ENCODE measurements at places on chromosomes 3 and 15.

DNA sequence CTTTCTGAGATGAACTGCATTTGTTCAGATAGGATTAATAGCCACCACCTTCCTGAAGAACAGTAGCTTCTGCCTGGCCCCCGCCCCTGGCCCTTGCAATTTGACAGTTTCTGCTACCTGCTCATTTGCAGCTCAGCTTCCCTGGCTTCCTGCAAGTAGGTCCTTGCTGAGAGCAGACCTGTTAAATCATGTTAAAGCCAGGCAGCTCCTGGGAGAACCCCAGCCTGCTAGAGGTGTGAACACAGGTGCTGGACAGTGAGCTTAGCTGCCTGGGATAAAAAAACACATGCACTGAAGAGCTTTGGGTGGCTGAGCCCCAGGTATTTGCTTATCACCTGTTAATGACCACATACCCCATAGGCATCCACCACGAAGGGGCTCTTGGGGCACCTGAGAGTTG is 143.4 kb downstream of the PTPRG start:
- no peak for DNase-seq

DNA sequence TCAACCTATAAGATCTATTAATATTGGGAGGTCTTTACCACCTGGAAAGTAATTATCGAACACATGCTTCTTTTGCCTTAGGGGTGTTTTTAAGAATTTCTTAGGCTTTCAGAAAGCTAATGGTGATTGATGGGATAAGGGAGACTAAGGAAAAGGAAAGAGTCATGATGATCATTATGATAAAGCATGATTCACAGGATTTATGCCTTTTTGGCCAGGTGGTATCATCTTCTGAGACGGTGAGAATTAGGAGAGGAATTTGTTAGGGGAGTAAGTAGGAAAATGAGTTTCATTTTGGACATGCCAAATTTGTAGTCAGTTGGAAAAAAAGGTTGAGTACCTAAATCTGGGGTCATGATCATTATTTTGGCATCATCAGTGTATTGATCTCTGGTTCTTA is 8.9 kb downstream of the ARMC8 start:
- DNase-seq: no peak

GRCh38 chr3:31967592-31967991 is 13.5 kb downstream of the OSBPL10 start:
- DNase-seq: no peak

- DNase-seq: no peak
Observed at GRCh38 chr15:100879464-100880138, at the start of gene ALDH1A3. Gene ALDH1A3 (plus strand): TSS chr15:100879831. CDS start chr15:100879908, 77 bp downstream.

- DNase-seq: no peak
Observed at GRCh38 chr3:35639254-35640186, at the start of gene ARPP21. Gene ARPP21 (plus strand): TSS chr3:35639525. CDS start chr3:35681752, 42,227 bp downstream.

DNA sequence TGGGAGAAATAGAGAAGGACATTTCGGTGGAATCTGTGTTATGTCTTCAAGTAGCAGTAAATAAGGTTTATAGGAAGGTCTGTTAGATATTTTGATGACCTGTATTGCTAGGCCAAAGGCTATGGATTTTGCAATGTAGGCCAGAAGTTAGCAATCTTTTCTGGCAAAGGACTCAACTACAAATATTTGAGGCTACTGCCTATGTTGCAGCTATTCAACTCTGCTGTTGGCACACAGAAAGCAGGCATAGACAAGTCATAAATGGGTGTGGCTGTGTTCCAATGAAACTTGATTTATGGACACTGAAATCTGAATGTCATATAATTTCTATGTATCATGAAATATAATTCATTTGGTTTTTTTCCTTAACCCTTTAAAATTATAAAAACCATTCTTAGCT is 438.7 kb upstream of the C2CD4B start:
- DNase-seq: no peak

- no peak for DNase-seq
Observed at GRCh38 chr3:149353581-149354184, 20.2 kb upstream of the TM4SF18 start.

DNA sequence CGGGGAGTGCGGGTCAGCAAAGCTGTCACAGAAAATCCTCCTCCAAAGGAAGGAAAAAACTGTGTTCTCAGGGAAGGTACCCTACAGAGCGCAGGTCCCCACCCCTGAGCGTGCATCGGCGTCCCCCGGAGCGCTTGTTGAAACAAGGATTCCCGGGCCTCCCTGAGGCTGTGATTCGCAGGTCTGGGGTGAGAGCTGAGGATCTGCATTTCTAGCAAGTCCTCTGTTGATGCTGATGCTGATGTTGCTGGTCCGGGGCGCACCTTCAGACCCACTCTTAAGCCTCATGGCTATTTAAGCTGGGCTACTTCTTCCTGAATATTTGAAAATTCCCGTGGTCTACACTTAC is 226.2 kb upstream of the IGF1R start:
- no peak for DNase-seq

GRCh38 chr3:109337393-109337792 is at the start of gene DPPA4:
Gene DPPA4 (minus strand): TSS chr3:109337546. CDS start chr3:109337517, 29 bp downstream.
- DNase-seq: no peak

GRCh38 chr3:76024640-76025039 is 239.3 kb upstream of the ZNF717 start:
- DNase-seq: no peak

- DNase-seq: no peak
Observed at GRCh38 chr15:94493176-94493575, 261.8 kb downstream of the MCTP2 start.

DNA sequence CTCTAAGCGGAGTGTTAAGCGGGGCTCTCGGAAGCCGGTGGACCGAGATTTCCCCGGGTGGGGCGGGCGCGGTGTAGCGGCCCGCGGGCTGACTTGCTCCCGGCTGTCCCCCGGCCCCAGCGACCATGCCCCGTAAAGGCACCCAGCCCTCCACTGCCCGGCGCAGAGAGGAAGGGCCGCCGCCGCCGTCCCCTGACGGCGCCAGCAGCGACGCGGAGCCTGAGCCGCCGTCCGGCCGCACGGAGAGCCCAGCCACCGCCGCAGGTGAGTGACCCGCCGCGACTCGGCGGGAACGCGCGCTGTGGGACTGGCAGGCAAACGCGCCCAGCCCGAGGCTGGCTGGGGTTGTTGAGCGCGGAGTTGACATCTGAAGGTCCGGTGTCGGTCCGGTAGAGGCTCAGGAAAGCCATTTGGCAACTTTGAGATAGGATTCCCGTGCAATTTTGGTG is 1.3 kb downstream of the SMC4 start:
- DNase-seq: no peak

GRCh38 chr15:95208988-95209387 is 977.6 kb downstream of the MCTP2 start:
- no peak for DNase-seq

- no peak for DNase-seq
Observed at GRCh38 chr3:141708367-141708766, 29.7 kb upstream of the RNF7 start.

DNA sequence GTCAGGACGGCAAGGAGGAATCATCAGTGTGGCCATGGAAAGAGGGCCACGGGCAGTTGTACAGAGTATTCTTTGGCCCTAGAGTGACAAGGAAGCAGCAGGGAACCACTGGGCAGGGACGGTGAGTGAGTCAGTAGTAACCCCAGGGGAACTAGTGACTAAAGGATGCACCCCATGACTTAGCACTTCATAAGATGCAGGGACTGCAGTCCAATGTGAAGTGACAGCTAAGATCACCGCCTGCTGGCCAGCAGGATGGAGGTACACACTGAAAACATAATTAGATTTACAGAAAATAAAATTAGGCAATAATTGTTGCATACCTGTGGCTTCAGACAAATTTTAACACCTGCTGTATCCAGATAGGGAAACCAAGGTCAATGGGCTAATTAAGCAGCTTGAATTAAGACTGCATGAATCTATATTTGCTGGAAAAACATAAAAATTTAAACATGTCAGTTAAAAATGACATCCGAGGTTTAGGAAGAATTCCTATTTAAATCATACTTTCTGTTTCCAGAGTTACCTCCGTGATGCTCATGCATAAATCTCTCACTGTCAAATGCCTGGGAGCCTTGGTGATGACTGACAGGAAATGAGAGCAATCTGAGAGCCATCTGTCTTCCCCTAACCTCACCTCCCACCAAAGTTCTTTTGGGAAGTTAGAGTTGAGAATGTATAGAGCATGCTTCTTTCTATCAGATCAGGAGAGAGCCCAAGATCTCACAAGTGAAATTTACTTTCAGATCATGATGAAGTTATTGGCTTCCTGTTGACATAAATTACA is 56.5 kb downstream of the DCLK3 start:
- DNase-seq: no peak

DNA sequence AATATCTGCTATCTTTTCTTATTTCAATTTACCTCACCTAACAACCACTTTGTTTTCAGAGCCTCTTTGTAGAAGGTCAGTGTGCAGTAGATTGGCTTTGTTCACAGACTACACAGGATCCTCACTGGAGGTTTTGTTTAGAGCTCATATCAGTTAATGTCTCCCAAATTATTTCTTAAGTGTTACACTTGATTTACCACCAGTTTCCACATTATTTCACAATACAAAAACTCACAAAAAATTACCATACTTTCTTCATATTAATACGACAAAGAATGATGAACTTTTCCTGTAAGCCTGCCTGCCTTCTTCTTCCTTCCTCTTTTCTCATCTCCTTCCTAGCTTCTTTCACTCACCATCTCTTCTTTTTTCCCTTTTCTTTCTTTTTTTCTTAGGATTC is 133.3 kb downstream of the ALCAM start:
- no peak for DNase-seq

- DNase-seq: no peak
Observed at GRCh38 chr15:99430881-99431401, 134.8 kb upstream of the MEF2A start.

- DNase-seq: no peak
Observed at GRCh38 chr3:72633121-72633520, 215.1 kb downstream of the SHQ1 start.

DNA sequence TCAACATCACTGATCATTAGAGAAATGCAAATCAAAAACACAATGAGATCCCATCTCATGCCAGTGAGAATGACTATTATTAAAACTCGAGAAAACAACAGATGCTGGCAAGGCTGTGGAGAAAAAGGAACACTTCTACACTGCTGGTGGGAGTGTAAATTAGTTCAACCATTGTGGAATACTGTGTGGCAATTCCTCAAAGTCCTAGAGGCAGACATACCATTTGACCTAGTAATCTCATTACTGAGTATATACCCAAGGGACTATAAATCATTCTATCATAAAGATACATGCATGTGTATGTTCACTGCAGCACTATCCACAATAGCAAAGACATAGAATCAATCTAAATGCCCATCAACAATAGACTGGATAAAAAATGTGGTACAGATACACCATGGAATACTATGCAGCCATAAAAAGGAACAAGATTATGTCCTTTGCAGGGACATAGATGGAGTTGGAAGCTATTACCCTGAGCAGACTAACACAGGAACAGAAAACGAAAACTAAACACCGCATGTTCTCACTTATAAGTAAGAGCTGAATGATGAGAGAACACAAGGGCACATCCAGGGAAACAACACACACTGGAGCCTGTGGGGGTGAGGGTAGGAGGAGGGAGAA is 15.2 kb upstream of the AVEN start:
- DNase-seq: no peak

- no peak for DNase-seq
Observed at GRCh38 chr3:166837535-166837934, 542.6 kb downstream of the ZBBX start.

DNA sequence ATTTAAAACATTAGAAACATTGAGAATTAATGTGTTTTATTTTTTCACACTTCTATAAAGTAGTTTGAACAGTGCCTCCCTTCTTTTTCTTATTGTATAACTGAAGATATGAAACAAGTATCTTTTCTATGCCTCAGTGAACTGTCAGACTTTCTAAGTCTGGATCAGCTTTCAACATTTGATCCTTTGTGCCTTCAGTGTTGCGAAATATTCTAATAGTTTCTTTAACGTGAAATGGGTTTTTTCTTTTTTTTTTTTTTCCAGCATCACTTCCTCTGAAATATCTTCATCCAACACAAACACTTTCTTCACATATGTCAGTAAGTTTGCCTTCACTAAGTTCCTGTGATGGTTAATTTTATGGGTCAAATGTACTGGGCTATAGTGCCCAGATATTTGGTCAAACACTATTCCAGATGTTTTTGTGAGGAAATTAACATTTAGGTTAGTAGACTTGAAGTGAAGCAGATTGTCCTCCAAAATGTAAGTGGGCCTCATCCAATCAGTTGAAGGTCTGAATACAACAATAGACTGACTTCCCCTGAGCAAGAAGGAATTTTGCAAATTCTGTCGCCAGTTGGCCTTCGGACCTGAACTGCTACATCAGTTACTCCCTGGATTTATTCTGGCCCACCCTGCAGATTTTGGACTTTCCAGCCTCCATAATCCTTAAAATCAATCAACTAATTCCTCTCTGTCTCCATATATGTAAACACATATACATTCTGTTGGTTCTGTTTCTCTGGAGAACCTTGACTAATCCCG is 6.4 kb upstream of the CPOX start:
- DNase-seq: no peak

DNA sequence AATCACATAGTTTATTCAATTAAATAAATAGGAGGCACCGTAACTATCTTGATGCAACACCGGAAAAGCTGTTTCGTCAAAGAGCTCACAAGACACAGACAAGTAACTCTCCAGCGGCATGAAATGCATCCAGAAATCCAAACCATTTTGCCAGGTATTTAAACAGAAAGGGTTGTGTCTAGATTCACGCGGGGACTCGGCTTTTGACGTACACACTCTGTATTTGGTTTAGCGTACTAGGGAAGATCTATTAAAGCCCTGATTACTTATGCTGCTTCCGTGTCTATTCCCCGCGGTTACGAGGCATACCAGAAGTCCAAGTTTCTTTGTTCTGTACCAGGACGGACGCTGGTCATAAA is 718 bp downstream of the BNIP2 start:
- no peak for DNase-seq

GRCh38 chr15:28109626-28110455 is 10.7 kb upstream of the OCA2 start:
- DNase-seq: no peak

DNA sequence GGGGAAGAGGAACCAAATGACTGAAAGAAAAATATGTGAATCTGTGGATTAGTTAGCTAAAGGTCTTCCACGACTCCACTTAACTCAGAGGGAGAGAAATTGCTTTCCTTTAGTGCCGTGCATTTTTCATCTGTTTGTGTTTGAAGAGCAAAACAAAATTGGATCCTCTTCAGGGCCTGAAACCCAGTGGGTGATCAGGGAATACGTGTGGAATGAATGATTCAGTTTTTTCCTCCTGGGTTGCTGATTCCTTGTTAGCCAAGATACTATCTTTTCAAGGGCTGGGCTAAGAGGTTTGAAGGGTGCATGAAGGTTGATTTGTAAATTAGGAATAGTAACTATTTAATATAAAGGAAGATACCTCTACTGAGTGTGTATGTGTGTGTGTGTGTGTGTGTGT is 61.0 kb downstream of the TPRG1 start:
- no peak for DNase-seq
